RPMI7951 (cell line): ENCODE measurements at places on chromosomes 16 and 17. TPM values are rescaled to one million over a fixed set of nuclear protein-coding genes. Genes with fewer than 3 reads are reported as not detected.

Gene NECAB2
- total RNA-seq = not detected in 2 replicates

- DNase-seq = peak; percentile 72
Measured at GRCh38 chr17:79800325-79801155, 3.7 kb upstream of the CBX8 start.

DNA sequence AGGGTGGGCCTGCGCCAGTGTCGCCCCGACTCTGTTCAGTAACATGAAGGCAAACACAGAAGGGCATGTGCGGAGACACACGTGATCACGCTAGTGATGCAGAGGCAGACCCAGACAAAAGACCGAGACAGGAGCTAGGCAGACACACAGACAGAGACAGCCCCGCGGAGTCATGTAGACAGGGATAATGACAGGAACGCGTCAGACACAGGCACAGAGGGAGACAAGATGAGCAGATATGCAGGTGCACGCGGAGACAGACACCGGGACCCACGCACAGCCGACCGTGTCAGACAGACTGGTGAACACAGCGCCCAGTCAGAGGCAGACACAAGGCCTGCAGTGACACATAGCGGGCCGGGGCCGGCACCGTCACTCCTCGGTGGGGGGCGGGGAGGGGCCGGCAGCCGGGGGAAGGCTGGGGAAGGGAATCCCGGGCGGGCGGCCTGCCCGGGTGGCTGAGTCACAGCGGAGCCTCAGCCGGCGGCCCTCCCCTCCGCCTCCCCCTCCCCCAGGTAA lies 7.4 kb downstream of the KDM6B start:
- DNase-seq = peak; percentile 88

GRCh38 chr16:84517366-84517765 lies 12.9 kb upstream of the MEAK7 start:
- no peak for DNase-seq

GRCh38 chr16:53358884-53359283 lies 75.4 kb upstream of the RBL2 start:
- no peak for DNase-seq

GRCh38 chr17:4503283-4504025 lies 4.8 kb downstream of the SPNS2 start:
- no peak for DNase-seq

Gene CNGB1
- total RNA-seq = not detected in 2 replicates

Gene TSPAN10
- total RNA-seq = 1.3 and 2.1 TPM in 2 replicates

GRCh38 chr16:47320546-47321310 lies 140.1 kb downstream of the ITFG1 start:
- DNase-seq = peak; percentile 42

Gene CHD9NB
- total RNA-seq = not detected in 2 replicates

DNA sequence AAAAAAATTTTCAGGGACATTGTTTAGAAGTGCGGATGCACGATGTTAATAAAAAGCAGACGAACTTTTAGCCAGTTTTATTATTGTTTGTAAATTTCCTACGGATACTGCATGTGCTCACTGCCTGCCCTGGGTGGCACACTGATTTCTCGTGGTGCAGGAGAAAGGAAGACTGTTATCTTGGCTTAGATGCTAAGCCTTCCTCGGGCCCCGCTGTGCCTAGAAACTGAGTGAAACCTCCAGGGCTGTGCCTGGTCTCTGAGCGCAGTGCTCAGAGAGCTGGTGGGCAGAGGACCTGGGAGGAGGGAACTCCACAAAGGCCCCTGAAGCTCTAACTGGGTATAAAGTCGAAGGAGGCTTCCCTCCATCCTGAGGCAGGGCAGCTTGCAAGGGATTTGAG lies 35.4 kb upstream of the TNRC6C start:
- no peak for DNase-seq

- peak; percentile 92 for DNase-seq
Measured at GRCh38 chr17:2954898-2955445, 108.4 kb downstream of the OR1D5 start.

- DNase-seq = no peak
Measured at GRCh38 chr16:71407731-71408130, 34.1 kb downstream of the TLE7 start.

Gene KAT7
- 32.6 and 38.1 TPM in 2 replicates for total RNA-seq

DNA sequence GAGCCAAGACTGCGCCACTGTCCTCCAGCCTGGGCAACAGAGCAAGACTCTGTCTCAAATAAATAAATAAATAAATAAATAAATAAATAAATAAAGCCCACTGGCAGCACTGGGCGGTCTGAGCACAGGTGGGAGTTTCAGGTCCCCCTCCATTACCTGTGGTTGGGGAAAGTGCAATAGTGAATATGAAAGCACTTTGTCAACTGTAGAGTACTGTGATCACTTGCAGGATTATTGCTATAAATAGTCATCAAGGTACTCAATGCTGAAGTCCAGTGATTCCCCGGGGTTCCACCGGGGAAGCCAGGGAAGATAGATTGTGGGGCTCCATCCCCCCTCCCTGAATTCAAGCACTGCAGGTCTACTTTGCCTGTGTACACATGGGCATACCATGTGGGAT lies 42.7 kb upstream of the CPNE2 start:
- DNase-seq = no peak

Gene ABCA10
- 0.12 TPM in 1 of 2 replicates, not detected in the other for total RNA-seq

- no peak for DNase-seq
Measured at GRCh38 chr16:73230651-73231050, 182.7 kb upstream of the ZFHX3 start.

GRCh38 chr17:39231591-39232551 lies 6.1 kb upstream of the STAC2 start:
- DNase-seq = peak; percentile 41

DNA sequence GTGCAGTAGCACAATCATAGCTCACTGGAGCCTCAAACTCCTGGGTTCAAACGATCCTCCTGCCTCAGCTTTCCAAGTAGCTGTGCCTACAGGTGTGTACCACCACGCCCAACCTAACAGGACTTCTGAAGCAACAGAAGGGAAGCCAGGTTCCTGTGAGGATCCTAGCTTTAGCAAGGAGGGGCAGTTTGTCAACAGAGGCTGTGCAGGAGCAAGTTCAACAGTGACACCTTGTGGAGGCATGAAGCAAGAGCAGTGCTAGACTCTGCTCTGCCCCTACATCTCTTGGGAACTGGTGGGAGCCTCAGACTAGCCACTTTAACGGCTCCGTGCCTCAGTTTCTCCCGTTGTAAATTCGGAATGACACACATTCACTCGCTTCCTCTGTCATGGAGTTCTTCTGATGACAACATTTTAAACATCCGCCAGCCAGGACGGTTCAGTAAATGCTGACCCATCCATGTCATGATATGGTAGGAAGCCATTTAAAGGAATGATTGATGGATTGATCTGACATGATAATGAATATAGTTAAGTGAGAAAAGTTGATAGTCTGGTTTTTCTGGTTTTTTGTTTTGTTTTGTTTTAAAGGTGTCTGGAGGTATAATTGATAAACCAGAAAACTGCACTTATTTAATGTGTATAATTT lies 218.7 kb downstream of the MRTFB start:
- DNase-seq = no peak

- DNase-seq = no peak
Measured at GRCh38 chr16:48602356-48603014, 7.5 kb downstream of the N4BP1 start.

DNA sequence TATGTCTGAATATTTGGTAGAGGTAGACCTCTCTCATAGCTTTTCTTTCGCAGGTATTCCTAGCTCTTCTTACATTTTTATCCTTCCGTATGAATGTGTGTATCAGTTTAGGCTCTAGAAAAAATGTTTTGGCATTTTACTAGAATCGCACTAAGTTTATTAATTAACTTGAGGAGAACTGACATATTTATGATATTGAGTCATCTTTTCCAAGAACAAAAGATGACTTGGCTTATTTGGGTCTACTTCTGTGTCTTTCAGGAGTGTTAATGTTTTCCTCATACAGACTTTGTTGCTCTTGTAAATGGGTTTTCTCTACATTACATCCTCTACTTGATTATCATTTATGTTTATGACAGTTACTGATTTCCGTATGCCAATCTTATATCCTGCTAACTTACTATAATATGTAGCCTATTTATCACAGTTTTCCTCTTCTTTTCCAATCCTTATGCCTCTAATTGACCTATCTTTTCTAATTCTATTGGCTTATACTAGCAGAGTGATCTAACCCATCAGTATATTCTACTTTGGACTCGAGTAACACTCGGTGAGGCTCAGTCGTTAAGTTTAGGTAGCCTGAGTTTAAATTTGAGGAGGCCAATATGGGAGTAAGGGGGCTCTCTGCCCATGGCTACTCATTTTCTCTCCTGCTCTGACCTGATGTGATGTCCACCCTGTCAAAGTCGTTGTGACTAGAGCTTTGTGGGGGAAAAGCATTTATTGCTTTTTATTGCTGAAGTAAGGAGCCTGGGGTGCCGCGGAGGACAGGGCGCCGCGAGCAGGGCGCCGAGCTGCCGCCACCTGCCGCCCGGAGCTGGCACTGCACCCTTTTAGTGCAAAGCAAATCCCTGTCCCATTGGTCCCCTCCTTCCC lies 20.0 kb downstream of the ST6GALNAC1 start:
- peak; percentile 55 for DNase-seq

DNA sequence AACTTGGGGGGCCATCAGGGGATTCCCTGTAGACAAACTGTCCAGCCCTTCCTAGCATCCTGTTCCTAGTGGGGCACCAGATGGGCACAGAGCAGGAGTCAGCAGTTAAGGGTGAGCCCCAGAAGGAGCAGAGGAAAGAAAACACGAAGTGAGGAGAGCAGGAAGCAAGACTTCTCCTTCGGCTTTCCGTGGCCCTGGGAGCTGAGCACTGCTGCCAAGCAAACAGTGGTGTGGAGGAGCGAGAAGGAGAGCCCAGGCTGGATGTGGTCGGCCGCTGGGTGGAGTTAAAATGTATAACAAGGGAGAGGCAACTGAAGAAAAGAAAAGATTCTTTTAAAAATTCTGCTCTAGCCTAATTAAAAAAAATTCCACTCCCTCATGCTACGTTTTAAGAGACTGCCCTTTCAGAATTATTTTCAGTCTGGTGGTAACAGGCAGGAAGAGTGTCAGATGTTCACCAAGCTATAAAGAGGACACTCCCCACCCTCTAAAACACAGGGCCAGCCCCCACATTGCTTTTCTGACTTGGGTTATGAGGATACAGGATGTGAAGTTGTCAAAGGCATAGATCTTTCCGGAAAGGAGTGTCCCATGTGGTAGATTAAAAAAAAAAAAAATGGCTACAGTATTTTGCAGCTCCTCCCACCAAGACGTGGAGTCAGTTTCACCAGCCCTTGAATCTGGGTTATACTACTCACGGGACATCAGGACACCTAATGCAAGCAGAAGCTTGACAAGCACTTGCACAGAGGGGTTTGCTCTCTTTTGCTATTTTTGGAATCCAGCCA lies 74.9 kb upstream of the ZFHX3 start:
- DNase-seq = peak; percentile 38

- no peak for DNase-seq
Measured at GRCh38 chr17:7295230-7296180, 1.1 kb upstream of the YBX2 start.

- DNase-seq = no peak
Measured at GRCh38 chr17:36923814-36924221, 13.5 kb upstream of the LHX1 start.

Gene PMFBP1
- 0.68 and 1.8 TPM in 2 replicates for total RNA-seq

Gene SRL
- under 0.01 TPM in 1 of 2 replicates, not detected in the other for total RNA-seq

DNA sequence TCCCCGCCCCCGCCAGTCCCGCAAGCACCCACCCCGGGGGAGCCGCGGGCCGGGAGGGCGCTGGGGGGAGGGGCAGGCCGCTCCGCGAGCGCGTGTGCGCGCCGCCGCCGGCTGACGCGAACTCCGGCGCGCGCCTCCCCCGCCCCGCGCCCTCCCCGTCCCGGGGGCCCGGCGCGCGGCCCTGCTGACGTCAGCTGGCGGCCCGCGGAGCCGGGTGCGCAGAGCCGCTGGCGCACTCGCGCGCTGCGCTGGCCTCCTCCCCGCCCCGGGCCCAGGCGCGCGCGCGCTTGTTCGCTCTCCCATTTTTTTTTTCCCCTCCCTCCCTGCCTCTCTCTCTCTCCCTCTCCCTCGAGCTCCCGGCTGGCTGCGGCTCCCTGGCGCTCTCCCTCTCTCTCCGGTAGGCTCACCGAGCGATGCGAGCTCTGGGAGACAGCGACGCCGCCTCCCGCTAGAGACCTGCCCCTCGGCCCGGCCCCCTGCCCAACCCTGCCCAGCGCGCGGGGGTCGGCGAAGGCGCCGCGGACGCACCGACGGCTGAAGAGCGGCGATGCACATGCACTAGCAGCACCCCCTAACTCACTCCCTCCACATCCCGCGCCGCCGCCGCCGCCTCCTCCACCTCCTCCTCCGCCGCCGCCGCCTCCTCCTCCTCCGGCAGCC lies at the start of gene GNAO1:
Gene GNAO1, plus strand, starts transcription at position 334 of the 660 bp plus-strand sequence. CDS start 747 bp downstream, outside the sequence.
- DNase-seq = peak; percentile 76

GRCh38 chr17:69702078-69702477 lies 287.6 kb downstream of the MAP2K6 start:
- no peak for DNase-seq

DNA sequence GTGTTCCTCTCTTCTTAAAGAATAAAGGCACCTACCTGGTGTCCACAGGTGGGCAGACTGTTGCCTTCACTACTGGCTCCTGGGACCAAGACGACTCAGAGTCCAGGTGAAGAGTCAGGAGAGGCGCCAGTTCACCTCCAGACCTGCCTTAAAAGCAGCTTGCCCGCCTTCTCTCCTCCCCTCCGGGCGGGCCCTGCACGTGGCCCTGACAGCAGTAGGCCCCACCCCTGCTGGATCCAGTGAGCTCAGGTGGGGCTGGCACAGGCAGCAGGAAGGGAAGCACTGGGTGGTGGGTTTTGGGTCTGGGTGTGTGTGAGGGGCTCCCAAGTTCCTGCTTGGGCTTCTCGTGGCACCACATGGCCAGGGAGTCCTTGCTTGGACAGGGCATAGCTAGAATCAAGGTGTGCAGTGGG lies at the start of gene TNS4:
Gene TNS4, minus strand, starts transcription at position 125 of the 413 bp plus-strand sequence. CDS start 5,198 bp downstream, outside the sequence.
- DNase-seq = no peak

DNA sequence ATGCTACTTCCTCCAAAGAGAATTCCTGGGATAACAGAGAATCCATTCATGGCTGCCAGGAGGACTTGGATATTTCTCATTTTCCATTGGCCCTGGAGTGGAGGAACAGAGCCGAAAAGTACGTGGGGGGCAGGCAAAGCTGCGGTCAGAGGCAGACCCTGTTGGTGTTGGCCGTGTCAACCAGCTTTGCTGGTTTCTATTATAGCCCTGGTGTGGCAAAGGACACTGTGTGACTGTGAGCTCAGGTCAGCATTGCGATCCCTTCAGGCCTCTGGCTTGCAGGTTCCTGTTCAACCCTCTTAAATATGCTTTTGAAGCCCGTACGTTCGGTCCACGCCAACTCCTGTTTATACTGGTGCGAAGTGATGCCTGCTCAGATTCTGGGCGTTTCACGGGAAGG lies 596.2 kb downstream of the MAF start:
- DNase-seq = no peak

DNA sequence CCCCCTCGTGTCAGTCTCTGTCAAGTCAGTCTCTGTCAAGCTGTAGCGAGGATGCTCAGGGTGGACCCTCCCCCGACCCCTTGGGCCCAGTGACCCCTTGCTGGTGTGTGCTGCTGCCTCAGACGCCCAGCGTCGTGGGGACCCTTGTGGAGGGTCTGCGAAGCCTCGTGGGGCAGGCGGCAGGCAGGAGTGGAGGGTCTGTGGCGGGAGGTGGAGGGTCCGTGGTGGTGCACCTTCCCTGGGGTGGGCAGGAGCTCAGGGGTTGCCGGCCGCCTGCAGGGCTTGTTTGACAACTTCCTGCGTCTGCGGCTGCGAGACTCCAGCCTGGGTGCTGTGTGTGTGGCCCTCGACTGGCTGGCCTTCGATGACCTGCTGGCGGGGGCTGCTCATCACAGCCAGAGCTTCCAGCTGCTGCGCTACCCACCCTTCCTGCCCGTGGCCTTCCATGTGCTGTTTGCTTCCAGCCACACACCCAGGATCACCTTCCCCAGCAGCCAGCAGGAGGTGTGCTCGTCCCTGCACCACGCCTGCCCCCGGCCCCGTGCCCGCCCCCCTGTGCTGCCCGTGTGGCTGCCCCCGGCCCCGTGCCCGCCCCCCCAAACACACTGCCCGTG lies 5.6 kb downstream of the GNG13 start:
- no peak for DNase-seq
